HEK293T (cell line): ENCODE measurements at places on chromosomes 4 and X.

GRCh38 chr4:176383273-176384077, 63.7 kb downstream of the SPCS3 start:
- DNase-seq: no peak

DNA sequence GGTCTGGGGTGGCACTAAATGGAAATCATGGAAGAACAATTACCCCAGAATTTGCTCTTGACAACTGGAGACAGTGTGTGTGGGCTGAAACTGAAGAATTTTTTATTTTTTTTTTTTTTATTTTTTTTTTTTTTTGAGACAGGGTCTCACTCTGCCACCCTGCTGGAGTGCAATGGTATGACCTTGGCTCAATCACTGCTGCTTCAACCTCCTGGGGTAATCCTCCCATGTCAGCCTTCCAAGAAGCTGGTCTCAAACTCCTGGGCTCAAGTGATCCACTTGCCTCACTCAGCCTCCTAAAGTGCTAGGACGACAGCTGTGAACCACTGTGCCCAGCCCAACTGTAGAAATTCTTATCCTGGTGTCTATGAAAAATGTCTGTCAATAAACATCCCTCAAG, 127.9 kb upstream of the MAP3K15 start:
- no peak for DNase-seq

GRCh38 chr4:150012851-150013360, 65.3 kb upstream of the DCLK2 start:
- DNase-seq: no peak

DNA sequence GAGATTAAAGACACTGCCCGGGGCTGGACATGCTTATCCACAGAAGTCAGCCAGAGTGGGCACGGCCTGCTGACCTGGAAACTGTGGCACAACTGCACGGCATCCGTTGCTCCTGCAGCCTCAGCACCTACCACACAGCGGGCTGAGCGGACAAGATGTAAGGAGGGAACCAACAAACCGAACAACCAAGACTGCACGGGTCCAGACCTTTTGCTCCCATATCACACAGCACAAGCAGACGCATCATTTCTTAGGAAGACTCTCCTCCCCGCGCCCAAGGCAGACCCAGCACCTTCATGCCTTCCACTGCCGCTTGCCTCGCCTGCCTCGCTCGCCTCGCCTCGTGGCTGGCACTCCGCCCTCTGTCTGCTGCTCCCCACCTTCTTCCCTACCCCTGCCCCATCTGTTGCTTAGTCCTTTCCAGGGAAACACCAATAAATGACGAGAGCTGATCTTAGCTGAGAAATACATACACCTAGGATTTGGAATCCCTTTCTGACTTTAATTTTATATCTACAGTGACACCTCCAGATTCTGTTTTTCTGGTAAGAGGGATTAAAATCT, 79.0 kb downstream of the AFAP1 start:
- no peak for DNase-seq

DNA sequence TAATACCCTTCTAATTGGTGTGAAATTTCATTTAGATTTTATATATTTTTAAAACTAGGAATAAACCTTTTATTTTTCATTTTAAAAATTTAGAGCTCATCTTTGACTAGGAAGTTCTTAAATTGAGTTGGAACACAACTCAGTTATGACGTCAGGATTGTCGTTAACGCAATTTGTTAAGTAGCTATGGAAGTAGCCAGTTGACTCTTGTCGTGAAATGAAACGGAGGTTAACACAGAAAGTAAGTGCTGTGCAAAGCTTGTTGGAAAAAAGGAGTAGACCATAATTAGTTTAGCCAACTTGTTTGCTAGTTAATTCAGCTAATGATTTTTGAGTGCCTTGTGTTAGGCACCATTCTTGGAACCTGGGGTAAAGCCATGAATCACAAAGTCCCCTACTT, 18.3 kb downstream of the LARP7 start:
- DNase-seq: no peak

DNA sequence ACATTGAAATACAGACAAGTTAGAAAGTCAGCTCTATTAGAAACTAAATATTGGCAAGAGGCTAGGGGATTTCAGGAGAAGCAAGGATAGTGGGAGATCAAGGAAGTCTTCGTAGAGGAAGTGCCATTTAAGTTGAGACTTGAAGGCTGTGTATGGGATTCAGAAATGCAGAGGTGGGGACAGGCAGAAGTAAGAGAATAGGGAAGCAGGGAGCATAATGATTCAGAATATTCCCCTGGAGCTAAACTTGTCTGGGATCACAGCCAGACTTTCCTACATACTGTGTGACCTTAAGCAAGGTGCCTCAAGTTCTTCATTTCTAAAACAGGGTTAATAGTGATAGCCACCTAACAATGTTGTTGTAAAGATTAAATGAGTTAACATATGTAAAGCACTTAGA, 108.8 kb downstream of the DDIT4L start:
- DNase-seq: no peak

GRCh38 chrX:40539214-40540142, 41.3 kb upstream of the ATP6AP2 start:
- DNase-seq: peak; percentile 67

- no peak for DNase-seq
These were observed 234.1 kb downstream of the CPE start for GRCh38 chr4:165612936-165613335.

DNA sequence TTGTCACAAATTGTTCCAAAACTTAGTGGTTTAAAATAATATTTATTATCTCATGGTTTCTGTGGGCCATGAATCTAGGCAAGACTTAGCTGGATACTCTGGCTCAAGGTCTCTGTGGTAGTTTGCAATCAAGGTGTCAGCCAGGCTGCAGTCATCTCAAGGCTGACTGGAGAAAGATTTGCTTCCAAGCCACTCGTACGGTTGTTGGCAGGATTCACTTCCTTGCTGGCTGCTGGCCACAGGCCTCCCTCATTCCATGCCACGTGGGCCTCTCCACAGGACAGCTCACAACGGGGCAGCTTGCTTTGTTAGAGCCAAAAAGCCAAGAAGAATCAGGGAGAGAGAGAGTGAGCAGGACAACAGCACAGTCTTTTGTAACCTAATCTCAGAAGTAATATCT, 101.4 kb downstream of the WWC2 start:
- no peak for DNase-seq

- DNase-seq: no peak
These were observed 49.2 kb downstream of the PHKA2 start for GRCh38 chrX:18934708-18935107.

DNA sequence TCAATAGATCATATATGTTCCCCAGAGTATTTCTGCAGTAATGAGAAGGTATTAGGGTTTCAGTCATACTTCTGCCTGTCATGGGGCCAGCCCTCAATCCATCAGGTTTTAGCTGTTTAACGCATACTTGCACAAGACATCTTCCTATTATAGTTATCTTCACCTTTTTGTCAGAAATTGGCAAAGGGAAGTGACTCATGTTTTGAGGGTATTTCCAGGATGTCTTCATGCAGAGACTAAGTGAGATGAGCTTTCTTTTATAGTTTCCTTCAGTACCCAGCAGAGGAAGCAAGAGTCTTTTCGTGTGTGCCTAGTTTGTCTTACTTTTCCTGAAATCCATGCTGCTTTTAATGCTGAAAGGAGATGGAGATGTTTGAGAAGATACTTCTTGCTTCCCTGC, 9.5 kb downstream of the CSTF2 start:
- DNase-seq: no peak

DNA sequence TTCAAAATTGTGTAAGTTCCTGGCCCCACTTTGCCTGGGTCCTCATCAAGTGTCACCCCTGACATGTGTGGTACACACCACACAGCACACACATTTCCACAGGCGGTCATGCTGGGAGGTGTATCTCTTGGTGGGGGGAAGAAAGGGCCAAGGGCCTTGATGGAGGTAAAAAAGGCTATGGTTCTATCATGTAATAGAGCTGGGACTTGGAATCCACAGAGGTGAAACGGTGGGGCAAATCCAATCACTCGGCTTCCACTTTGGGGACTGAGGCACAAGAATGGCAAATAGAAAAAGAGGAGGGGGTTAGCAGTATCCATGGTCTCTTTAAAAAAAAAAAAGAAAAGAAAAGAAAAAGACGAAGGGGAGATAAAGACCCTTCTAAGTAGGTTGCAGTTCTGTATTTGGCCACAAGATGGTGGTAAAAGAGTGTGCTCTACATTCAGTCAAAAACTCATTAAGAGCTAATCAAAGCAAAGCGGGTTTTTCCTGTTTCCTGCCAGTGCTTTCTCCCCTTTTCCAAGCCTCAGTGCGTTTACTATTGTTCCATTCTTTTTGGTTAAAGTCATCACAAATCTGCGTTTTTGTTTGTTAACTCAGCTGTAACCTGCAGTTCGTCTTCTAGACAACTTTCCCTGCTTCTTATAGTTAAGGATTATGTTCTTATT, 37.0 kb upstream of the ATP6AP2 start:
- DNase-seq: peak; percentile 50

- DNase-seq: no peak
These were observed 65.8 kb downstream of the EPHA5 start for GRCh38 chr4:65604515-65604914.

- no peak for DNase-seq
These were observed 12.8 kb downstream of the HTT start for GRCh38 chr4:3087115-3087797.

GRCh38 chr4:2249526-2250356, 7.8 kb upstream of the HAUS3 start:
- no peak for DNase-seq

GRCh38 chr4:112765317-112765974, 128.5 kb downstream of the LARP7 start:
- DNase-seq: peak; percentile 71

DNA sequence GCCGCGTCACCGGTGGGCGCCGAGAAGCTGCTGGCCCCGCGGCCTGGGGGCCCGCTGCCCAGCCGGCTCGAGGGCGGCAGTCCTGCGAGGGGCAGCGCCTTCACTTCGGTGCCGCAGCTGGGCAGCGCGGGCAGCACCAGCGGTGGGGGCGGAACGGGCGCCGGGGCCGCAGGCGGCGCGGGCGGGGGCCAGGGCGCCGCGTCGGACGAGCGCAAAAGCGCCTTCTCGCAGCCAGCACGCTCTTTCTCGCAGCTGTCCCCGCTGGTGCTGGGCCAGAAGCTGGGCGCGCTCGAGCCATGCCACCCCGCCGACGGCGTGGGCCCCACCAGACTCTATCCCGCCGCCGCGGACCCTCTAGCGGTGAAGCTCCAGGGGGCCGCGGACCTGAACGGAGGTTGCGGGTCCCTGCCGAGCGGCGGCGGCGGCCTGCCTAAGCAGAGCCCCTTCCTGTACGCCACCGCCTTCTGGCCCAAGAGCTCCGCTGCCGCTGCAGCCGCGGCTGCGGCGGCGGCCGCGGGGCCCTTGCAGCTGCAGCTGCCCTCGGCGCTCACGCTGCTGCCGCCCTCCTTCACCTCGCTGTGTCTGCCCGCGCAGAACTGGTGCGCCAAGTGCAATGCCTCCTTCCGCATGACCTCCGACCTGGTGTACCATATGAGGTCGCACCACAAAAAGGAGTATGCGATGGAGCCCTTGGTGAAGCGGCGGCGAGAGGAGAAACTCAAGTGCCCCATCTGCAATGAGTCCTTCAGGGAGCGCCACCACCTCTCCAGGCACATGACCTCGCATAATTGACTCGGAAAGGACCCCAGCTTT, 5.6 kb downstream of the PRDM8 start:
- DNase-seq: no peak
